ENCODE measurements at places on chromosomes 2 and 18.

DNA sequence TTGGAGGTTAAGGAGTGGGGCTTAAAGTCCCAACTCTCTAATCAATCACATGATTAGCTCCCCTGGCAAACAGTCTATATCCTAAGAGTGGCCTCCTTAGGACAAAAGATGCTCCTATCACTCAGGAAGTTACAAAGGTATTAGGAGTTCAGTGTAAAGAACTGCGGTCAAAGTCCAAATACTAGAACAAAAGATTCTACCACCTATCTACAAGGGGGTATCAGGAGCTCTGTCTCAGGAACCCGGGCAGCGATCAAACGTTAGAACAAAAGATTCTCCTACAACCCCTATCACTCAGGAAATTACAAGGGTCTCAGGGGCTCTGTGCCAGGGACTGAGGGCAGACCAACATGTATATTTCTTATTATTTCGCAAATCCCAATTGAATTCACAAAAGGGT, 58.0 kb downstream of the DTNB start:
- DNase-seq: no peak

DNA sequence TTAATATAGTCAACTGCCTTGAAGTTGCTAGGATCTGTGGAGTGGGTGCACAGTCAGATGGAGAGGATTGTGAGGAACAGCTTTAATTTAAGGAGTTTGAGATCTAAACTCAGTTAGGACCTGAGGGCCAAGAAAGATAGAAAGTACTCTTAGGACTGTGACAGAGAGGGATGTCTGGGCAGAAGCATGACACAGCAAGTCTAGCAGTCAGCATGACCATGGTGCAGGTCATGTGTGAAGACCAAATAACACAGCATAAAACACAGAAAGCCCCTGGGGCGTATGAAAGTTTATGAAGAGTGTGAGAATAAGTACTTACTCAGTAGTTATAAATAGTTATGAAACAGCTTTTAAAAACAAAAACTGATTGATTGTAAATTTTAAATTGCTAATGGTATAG, 107.2 kb downstream of the GALNT1 start:
- DNase-seq: no peak

- DNase-seq: no peak
These were observed 112.8 kb upstream of the EML6 start for GRCh38 chr2:54610700-54611099.

- peak; percentile 45 for DNase-seq
These were observed 211.9 kb downstream of the AGPS start for GRCh38 chr2:177604271-177605065.

DNA sequence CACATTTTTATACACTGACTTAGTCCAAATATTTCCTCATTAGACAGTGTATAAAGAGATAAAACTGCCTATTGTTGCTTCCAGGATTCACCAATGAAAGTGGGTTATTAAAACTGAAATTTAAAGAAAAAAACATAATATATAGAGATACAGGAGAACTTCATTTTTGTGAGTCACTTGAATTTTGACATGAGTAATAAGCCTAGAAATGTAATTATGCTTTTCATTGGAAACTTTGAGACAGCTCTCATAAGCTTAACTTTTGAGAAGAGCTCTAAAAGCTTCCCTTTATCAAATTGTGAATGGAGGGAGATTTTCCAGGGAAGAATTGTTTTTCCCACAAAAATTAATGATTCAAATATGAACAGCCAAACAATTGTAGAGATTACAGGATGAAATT, 14.1 kb downstream of the DYNC2LI1 start:
- DNase-seq: no peak

DNA sequence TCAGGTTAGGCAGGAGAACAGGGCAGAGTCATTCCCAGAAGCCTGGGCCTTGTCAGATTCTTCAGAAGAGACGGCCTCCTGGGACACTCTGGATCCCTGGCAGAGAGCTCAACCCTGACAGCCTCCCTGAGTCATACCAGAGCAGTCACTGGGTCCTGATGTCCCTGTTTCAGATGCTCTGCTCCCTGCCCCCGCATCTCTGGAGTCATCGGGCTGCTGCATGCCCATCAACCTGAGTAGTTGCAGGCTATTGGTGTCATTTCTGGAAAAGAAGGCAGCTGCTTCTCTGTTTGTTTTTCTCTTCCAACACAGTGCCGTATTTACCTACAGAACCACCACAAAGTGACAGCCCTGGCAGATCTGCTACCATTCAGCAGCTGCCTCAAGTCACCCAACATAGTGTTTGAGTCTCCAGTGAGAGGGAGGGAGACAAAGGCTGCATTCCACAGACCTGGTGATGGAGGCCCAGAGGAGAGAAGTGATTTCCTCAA, 145.1 kb downstream of the B3GNT2 start:
- no peak for DNase-seq

DNA sequence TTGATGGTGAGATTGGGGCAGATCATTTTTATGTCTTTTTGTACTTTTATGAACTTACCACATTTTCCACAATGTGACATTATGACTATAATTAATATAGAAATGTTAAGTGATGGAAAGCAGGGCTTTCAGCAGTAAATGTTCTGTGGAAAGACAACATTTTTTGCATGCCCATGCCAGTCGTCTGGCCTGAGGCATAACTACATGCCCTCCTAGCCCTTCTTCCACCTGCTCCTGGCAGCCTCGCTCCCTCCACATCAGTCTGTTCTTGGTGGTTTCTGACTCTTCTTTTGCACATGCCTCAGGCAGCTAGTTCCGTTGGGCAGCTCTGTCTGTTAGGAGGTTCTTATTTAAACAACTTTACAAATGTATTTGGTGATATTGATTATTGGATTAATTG, 182.0 kb upstream of the TWIST2 start:
- no peak for DNase-seq

DNA sequence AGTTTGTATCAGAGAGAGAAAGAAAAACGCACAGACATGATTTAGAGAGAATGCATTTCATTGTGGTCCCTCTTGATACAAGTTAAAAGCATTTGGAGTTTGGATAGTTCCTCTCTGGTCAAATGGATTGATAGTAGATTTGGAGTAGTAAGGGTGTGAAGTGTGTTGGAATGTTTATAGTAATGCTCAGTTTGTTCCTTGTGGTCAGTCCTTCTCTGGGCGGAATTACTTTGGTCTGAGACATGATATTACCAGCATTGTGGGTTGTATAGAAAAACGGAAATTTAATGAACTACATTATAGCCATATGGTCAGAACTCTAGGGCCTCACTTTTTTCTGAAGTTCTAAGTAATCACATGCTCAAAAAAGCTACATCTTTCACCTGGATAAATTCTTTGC, 178.9 kb downstream of the AGAP1 start:
- DNase-seq: no peak

DNA sequence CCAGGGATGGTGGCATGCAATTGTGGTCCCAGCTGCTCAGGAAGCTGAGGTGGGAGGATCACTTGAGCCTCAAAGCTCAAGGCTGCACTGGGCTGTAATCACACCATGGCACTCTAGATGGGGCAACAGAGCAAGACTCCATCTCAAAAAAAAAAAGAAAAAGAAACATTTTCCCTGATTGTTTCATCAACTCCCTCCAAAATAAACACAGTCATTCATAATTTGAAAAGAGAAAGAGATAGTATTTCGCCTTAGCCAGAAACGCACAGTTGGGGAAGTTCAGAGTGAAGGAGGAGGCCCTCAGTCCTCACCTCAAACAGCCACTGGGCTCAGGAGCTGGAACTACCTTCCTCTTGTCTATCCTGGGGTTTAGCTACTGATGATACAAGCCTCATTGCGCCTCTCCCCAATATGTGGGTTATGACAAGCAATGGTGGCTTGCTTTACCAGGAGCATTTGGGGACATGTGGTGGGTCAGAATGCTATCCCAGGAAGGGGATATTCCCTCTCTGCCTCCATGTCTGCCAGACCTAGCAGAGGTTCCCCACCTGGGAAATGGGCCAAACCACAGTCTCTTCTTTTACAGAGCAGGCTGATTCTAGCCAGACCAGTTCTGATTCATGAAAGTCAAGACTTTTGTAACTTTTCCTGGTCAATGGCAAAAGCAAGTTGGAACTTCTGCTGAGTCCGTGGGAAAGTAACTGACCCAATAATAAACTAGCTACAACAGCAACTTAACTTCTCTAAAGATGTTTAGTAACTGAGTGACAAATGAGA, 22.2 kb upstream of the TMEM87B start:
- no peak for DNase-seq

GRCh38 chr2:238820916-238821315, 27.0 kb upstream of the TWIST2 start:
- DNase-seq: no peak

GRCh38 chr2:171754254-171754939, 67.1 kb downstream of the DYNC1I2 start:
- no peak for DNase-seq

DNA sequence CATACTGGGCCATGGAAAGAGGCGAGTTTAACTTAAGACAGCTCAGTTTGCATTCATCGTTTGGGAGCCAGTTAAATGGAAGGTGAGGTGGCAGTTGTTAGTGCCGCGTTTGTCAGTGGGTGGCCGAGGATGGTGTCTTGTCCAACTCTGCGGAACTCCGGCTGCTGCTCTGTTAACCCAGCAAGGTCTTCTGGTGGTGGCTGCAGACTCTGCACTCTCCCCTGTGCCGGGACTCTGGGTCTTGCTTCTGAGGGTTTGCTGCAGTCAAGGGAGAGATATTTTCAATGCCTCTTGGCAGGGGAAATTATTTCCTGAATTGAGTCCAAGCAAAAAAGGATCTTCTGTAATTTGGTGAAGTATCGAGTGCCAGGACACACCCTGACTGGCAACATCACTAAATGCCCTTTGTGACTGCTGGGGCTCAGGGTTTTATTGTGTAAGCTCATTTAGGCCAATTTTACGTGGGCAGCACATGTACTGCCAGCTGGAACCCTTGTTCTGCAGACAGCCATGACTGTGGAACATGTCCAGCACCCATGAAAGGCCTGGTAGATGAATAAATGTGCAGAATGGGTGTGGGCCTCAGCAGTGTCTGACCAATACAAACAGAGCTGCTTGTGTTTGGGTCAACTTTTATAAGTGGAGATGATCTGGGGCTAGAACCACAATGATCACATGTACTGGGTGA, 58.1 kb downstream of the IL1R2 start:
- no peak for DNase-seq

GRCh38 chr18:23183411-23184150, 48.3 kb downstream of the CABLES1 start:
- DNase-seq: no peak

DNA sequence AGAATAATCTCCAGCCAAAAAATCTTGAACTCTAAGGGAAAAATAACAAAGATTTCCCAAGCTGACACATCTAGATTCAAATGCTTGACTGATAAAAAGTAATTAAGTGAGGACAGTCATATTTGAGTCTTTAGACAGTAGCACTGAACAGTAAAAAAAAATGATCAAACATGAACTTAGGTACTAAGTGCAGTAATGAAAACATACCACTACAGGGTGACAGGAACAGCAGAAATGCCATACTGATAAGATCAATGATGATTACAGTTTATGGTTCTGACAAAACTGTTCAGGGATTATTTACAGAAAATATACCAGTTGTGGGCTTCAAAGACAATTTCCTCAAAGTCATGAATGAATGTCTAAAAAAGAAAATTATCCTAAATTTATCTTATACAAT, 80.3 kb downstream of the OSBPL1A start:
- DNase-seq: no peak

- no peak for DNase-seq
These were observed 163.6 kb downstream of the EIPR1 start for GRCh38 chr2:3214065-3214464.

DNA sequence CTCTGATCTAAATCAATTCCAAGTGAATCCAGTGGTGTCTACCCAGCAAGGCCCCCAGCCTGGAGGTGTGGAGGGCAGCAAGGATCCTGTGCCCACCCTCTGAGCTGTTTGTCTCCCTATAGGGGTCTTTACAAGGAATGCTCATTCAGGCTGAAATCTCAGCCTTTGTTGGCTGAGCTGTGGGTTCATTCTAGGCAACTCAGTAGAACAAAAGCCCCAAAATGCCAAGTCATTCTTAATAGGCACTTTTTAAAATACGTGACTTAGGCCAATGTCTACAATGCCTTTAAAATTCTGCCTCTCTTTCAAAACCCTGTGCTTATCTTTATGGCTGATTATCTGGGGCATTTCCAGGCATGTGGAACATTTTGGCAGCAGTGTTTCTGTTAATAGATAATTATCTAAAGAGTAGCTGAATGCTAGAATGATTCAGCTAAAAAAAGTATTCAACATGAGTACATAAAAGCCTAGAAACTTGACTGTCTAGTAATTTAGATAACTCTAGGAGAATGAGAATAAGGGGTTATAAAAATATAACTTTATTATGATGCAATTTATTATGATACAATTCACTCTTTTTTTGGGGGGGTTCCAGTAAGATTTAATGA, 7.4 kb downstream of the UGT1A6 start:
- peak; percentile 32 for DNase-seq

DNA sequence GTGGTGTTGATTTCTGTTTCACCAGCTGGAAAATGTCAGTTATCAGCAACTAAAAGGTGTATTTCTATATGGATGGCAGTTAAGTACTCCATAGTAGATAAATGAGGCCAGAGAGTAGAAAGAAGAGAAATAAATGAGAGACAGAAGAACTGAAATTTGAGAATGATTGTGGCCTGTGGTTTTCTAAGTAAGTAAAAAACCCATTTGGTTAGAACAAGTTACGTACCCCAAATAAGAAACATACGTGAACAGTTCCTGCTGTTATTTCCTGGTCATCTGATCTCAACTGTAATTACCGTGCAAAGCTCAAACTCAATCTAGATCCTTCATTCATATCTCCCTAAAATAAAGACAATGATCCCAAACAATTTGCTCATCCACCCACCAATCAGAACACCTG, 181.3 kb downstream of the PID1 start:
- DNase-seq: no peak

DNA sequence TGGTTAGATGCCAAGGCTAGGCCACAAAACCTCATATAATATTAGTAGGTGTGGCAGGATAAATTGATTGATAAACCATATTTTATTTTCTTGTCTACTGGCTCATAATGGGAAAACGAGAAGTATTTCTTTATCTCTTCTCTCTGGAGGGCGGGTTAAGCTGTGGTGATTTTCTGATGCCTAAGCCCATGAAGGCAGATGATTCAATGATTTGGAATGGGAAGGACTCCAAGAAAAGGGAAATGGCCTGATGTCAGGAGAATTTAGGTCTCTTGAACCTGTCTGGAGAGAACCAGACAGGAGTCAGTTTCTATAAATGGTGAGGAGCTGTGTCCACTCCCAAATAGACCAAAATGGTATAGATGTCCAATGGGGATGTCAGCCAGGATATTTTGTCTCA, 18.7 kb upstream of the MAP4K3 start:
- DNase-seq: no peak

DNA sequence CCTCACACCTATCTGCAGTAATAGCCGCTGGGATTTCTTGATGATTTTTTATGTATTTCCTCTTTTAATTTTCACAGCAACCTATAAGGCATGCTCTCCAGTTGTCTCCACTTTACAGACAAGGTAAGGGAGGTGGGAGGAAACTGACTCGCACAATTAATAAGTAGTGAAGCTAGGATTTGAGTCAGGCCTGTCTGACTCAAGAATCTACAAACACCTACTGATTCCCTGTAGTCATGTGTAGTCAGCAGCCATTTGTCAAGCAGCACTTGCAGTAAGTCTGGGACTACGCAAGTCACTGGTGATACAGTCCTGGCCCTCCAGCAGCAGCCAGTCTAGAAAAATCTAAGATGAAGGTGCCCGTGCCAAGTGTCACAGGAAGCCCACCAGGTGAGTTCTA, 193.6 kb upstream of the PKDCC start:
- no peak for DNase-seq
